ENCODE measurements at places on chromosomes 1 and 21.

- no peak for DNase-seq
These were observed 249.7 kb downstream of the C1orf94 start for GRCh38 chr1:34426325-34426896.

- no peak for DNase-seq
These were observed 84.9 kb upstream of the SLC44A3 start for GRCh38 chr1:94734963-94735901.

DNA sequence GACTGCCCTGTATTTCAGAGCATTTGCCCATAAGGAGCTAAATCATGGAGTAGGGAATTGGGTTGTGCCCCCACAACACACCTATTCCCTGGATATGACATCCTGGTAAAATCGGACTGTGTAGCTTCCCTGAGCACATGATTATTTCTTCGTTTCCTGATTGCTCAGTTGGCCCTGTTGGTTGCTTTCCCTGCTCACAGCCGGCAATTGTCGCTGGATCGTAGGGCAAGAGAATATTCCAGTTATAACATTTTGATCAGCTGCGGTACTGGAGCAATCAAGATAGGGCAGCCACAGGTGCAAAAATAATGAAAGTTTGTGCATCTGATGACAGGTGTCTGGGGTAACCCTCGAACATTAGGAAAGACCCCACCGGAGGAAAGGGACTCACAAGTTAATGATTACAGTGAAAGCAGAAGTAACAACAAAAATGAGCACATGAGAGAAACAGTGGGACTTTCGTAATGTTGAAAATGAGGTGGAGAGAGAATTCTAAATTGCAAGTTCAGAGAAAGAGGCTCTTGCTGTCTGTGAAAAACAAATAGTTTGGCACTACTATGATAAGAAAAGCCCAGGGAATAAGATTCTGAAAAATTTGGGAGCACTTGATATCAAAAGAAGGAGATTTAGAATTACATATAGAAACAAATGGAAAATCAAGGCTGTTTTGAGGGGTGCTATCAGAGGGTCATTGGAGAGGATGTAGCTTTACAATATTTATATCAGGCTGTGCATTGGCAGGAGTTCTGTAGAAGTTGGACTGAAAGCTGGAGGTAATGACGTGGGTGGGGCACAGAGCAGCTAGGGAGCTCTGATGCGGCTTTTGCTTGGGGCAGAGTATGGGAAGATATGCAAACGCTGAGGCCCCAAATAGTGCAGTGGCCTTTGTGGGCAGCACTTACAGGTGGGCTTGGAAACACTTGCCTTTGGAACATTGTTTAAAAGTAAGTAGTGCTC lies at the start of gene MAB21L3:
TSS of gene MAB21L3 (plus strand) at position 833 of the 957 bp plus-strand sequence. CDS start 1,217 bp downstream, outside the sequence.
- DNase-seq: no peak

- DNase-seq: peak; percentile 1
These were observed 4.8 kb upstream of the HEATR1 start for GRCh38 chr1:236608930-236609726.

GRCh38 chr1:210201681-210202080 lies 30.9 kb upstream of the SERTAD4 start:
- peak; percentile 29 for DNase-seq

DNA sequence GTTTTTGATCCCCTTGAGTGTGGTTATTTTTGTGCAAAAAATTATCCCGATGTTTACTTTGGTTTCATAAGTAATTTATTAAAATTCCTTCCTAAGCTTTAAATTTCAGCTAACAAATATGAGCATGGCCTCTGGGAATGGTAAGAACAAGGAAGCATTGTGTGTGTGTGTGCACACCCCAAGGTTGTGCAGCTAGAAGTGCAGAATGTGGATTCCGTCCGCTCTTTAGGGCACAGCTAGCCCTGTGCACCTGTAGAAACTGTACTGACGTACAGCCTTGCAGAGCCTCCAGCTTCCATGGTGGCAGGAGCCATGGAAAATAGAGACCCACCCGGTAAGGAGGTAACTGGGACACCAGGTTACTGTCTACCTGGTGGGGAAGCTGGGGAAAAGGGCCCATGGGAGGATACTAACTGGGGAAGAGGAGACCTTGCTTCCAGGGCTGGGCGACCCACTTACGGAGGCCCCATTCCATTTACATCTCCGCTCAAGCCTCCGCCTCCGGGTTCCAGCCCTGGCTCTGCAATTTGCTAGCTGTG lies 54.7 kb downstream of the B3GALT5 start:
- no peak for DNase-seq

DNA sequence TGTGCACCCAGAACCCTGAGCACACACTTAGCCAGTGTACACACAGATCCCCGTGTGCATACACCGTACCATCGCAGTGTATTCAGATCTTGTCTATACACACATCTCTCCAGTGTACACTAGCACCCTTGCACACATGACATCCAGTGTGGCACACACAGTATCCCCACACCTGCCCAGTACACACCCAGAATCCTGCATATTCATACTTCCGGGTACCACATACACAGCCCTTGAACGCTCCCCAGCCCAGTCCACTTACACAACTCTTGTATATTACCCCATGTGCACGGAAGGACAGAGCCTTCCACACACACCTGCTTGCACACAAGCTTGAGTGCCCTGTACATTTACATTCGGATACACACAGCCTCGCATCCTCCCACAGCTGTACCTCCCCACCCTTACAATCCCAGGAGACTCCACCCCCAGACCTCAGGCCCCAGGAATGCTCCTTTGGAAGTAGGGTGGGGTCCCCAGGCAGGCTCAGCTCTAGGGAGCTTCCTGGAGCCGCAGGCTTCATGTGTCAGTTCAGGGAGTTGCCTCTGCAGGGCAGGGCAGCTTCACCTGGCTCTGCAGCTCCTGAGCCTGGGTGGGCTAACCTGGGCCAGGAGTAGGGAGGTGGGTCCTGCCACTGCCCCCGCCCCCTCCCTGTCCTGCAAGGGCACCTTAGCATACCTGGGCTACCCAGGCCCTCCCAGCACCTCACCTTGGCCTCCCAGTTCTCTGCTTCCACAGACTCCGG lies 46.2 kb downstream of the AHDC1 start:
- DNase-seq: no peak

- no peak for DNase-seq
These were observed 98.2 kb downstream of the PGBD5 start for GRCh38 chr1:230327892-230328284.

DNA sequence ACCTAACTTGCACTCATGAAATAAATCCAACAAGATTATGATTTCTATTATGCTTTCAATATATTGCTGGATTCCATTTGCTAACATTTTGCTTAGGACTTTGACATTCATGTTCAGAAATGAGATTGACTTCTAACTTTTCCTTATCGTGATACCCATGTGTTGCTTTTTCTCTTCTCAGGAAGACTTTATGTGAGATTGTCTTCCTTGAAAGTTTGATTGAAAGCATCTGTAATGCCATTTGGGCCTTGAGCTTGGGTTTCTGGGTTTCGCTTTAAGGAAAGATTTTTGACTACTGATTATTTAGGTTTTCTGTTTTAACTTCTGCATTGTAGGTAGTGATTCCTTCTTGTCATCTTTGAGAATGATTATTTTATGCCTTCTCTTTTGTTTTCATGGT lies 27.8 kb downstream of the AGMAT start:
- no peak for DNase-seq

DNA sequence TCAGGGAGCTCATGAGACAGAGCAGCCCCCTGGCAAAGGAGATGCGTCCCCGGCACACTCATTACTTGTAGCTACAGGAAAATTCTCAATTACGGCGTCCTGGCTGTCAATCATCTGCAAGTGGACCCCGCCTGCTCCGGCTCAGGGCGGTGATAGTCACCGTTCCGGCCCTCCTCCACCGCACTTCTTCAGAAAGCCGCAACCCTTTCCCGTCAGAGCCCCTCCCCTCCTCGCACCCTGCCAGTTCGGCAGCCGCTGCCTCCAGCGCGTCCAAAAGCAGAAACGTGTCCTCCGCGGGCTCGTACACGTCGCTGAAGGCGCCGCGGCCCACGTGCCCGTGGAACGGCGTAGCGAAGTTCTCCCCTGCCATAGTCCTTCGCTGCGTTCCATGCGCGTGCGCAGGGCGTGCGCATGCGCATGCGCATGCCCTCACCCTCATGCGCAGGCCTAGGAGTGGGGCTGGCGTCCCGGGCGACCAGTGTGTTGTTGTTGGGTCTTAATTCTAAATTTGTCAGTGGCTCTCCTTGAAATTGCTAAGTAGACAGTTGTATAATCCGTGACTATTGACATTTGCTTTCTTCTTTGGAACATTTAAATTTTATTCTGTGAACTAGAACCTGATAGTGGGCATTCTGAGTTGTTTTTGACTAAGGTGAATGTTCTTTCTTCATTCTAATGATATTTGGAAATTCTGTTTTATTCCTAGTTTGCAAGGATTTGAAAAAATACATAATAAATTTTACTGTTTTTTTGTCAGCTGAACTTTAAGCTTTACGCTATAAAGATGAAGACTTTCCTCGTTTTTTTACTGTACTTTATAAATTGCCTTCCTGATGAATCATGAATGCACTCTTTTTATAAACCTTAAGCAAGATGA lies 107.5 kb downstream of the LTN1 start:
- DNase-seq: peak; percentile 93

DNA sequence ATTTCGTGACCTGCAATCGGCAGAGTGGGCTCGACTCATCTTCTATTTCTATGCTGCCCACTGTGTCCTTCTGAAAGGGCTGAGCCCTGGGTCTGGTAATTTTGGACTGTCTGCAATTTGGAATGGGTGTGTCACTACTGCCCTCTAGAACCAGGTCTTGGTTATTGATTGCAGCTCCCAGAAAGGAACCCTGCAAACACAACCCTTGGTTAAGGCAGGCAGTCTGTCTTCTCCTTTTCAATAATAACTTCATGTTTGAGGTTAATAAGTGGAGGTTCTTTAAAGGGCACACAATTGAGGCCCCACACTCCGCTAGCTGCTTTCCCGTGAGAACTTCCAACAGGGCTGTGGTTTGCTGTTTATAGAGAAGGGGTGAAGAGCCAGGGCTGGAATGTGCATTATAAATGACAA lies 79.9 kb upstream of the LYST start:
- no peak for DNase-seq

DNA sequence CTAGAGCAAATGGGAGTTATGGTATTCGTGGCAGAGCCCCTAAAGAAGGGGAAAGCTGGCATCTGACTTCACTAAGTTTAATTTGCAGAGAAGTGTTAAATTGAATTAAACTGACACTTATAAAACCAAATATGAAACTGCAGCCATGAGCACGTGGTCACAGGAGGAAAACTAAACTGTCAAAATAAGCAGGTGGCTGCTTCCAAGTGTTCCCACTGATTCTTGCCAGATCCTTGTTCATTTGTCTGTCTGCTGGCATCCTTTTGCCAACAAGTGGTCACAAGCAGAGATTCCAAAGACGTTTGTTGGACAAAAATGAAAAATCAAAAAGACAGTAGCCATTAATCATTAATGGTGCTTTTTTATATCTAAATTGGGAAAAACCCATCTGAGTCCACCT lies 6.5 kb upstream of the CELA2B start:
- DNase-seq: no peak

GRCh38 chr1:175877939-175878737 lies 134.7 kb upstream of the TNR start:
- DNase-seq: no peak

DNA sequence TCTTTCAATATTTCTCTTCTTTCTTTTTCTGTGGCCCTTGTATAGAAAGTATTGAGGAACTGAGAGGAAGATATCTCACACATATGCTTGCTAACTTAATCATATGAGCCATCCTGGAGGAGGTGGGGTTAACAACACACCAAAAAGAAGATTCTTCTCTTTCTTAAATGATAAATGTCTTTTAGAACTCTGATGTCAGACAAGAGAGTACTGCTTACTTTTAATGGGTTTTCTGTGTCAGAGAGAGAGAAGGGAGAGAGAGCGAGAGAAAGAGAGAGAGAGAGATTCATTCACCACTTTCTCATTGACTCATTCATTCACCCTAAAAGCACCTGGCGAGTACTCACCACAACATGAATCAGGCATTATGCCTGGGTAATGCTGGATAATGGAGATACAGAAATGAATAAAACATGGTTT lies 250.3 kb upstream of the SGIP1 start:
- no peak for DNase-seq

- no peak for DNase-seq
These were observed 31.3 kb downstream of the MAN1C1 start for GRCh38 chr1:25647863-25648262.

- no peak for DNase-seq
These were observed 77.9 kb upstream of the LRRC53 start for GRCh38 chr1:74590288-74590687.

GRCh38 chr1:67368046-67368514 lies 60.4 kb downstream of the IL12RB2 start:
- DNase-seq: no peak

DNA sequence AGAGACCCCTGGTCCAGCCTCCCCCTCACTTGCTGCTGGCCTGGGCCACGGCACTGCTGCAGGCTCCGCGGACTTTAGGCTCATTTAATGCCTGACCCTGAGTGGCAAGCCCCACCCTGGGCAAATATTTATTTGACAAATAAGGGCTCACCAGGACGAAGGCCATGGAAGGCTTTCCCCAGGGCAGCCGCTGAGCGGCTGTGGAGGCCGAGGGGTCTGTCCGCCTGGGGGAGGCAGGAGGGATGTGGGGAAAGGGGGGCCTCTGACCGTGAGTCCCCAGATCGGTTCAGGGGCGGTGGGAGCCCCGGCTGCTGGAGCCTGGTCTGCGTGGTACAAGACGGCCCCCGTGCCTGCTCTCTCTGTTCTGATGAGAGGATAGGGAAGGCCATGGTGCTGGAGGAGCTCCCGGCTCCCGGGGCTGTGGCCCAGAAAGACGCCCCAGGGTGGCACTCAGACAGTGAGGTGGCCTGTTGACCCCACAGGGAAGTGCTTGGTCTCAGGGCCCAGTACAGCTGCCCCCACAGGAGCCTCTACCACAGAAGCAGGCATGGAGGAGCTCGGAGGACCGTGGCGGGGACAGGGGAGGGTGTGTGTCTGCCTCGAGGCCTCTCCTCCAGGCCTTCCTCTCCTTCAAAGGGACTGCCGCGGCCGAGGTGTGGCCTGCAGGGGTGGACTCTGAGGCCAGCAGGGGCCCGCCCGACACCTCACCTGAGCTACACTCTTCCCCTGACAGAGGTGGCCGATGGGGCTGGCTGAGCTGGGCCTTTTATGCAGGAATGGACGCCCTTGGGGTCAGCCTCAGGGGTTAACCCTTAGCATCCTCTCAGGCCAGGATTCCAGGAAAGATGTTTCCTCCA lies 9.1 kb upstream of the C1orf159 start:
- no peak for DNase-seq

DNA sequence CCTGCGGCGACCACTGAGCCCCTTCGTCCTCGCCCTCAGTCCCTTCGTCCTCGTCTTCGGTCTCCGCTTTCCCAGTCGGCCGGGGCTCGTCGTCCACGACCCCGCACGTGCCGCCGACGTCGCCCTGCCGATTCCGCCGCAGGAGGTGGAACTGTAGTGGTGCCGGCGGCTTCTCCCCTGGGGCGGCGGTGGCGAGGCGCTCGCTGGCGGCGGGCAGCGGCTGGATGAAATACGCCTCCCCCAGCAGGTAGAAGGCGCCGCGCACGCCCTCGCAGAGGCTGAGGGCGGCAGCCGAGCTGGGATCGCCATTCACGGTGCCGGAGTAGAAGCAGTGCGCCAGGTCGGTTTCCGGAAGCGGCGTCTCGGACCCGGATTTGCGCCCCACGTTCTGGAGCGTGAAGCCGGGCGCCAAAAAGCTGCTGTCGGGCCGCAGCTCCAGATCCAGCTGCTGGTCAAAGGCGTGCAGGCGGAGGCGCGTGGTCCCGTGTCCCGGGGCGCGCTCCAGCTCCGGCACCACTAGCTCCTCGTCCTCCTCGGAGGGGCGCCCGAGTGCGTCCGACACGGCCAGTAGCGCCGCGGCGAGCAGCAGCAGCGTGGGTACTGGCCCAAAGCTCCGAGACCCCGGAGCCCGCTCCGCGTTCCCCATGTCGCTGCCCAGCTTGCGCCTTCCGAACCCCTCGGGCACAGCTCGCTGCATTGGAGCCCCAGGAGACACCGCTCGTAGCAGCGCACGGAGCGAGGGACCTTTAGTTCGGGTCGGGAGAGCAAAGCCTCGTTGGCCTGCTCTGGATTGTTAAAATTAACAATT lies 747 bp downstream of the ADAMTS1 start:
- no peak for DNase-seq
